ENCODE measurements at places on chromosomes 13 and 19.

- no peak for DNase-seq
Measured at GRCh38 chr13:113084094-113084942, 21.3 kb upstream of the F7 start.

- DNase-seq: peak; percentile 87
Measured at GRCh38 chr19:43519436-43520088, 7.4 kb downstream of the ETHE1 start.

DNA sequence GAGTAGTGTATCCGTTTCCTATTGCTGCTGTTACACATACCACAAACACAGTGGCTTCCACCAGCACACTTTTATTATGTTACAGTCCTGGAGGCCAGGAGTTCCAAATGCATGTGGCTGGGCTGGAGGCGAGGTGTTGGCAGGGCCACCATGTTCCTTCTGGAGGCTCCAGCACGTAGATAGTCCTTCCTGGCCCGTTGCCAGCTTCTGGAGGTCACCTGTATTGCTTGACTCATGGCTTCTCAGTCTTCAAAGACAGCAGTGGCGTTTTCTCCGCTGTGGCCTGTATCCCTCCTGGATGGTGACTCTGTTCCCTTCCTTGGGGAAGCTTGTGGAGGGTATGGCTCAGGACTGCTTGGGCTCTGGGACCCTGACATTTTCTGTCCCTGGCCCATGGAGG, 15.2 kb downstream of the ZNF473 start:
- DNase-seq: no peak

DNA sequence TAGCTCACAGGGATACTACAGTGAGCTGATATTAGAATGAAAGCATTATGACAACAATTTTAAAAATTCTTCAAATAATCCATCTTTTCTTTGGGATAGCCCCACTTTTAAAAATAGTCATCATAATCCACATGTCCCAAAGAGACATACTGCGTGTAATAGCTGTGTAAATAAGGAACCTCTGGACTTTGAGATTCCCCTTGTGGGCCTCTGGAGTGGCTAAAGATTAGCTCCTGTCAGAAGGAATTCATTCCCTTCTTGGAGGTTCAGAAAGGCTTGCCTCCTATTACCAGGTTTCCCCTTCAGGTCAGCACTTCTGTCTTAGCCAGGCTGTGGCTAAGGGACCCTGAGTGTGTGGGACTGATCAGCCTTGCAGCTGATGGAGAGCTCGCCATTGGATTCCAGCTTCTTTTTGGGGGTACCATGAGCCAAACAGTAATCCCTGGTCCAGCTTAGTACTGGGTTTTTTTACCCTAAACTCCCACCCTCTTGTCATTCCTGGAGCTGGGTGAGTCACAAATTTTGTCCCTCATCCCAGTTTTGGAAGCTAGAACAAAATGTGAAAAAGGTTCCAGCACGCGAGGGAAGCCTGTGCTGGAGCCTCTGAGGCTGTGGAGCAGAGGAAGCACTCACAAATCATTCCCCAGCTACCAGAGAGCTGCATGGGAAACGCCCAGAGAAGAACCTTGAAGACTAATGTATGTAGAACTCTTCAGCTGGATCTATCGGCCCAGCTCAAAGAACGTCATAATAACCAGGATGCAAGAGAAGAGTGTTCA, 96.7 kb downstream of the RNASEH2B start:
- DNase-seq: no peak

DNA sequence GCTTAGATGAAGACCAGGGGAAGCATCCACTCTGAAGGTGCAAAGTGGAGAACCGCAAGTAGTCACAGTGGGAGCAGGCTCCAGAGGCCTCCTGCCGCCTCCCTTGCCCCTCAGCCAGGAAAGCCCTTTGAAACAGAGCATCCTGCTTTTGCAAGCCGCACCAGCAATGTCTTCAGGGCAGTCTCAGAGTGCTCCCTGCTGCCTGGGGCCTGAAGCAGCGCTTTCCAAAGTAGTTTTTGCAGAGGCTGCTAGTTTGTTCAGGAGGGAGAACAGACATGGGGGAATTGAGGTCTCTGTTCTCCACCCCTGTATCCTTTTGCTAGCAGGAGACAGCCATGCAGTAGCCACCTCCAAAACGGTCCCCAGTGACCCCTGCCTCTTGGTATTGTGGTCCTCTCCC, 15.8 kb upstream of the POP4 start:
- no peak for DNase-seq

DNA sequence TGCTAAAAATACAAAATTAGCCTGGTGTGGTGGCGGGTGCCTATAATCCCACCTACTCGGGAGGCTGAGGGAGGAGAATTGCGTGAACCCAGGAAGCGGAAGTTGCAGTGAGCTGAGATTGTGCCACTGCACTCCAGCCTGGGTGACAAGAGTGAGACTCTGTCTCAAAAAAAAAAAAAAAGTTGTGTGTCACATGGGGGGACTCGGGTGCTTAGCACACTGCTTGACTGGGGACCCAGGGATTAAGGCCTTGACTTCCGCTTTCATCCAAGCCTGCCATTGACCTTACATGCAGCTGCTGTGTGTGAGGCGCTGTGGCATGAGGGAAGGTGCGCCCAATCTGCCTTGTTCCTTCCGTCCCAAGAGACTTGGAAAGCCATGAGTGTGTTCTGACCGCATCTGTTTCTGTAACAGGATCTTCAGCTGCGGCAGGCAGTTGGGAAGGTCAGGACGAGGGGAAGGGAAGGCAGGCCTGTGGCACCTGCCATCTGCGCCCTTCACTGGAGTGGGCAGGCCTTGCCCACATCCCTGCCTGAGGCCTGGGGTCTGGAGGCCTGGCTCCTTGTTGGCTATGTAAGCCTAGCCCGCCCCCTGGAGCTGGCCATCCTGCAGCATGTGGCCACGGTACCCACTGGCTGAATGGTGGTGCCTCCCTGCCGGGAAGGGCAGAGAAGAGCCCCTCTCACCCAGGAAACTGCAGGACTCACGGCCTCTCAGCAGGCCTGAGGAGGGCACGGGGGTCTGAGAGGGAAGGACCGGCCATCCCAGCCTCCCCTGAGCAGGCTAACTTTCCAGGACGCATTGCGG, 23.0 kb downstream of the PPP1R37 start:
- no peak for DNase-seq

GRCh38 chr19:55379174-55379573, 2.5 kb downstream of the TMEM190 start:
- DNase-seq: no peak

DNA sequence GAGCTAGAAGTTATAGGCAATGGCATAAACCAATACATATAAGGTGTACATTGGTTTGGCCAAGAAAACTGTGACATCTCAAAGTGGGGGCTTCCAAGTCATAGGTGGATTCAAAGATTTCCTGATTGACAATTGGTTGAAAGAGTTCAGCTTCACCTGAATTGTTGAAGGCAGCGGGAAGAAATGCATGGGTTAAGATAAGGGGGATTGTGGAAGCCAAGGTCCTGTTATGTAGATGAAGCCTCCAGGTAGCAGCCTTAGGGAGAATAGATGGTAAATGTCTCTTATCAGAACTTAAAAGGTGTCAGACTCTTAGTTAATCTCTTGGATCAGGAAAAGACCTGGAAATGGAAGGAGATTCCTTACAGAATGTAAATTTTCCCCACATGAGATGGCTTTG, 26.0 kb downstream of the ATP8A2 start:
- no peak for DNase-seq

DNA sequence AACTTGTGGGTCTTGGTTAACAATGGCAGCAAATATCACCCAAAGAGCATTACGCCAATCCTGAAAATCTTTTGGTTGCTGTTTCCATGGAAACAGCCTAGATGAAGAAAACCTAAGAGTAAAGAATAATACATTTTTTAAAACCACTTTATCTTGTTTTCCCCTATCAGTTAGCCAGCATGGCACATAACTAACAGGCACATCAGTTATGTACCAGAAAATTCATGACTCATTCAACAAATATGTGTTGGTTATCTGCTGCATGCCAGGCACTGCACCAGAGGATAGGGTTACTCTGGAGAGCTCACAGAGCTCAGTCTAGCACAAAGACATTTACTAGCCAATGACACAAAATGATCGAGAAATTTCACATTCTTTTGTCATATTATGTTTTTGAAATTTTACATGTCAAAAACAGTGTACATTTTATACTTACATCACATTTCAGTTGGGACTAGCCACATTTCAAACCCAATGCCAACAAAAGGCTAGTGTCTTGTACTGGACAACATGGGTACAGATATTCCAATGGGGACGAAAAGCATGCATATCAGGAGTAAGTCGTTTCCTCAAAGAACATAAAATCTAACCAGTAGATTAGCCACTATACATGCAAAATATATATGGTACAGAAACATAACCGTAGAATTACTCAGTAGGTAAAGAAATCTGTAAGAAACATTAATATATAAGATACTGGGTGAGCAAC, 20.3 kb downstream of the LNX2 start:
- DNase-seq: no peak

DNA sequence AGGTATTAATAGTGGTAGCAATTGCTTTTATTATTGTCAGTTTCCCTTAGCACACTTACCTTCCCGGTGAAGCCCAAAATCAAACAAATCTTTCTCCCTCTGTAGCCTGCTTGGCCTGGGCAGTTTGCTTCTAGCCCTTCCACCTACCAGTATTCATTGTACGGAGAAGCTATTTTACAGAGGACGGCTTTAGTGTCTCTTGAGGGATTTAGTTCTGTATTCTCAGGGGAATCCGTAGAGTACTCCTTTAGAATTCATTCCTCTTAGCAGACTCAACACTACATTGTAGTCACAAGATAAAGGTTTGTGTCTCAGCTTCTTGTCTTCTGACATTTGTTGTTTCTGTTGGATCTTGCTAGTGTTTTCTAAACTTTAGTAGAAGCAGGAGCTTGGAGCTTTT, 24.1 kb upstream of the WTIP start:
- no peak for DNase-seq

- no peak for DNase-seq
Measured at GRCh38 chr19:38182536-38183210, 41.3 kb downstream of the DPF1 start.

GRCh38 chr13:28409648-28410047, 85.3 kb downstream of the FLT1 start:
- DNase-seq: no peak

DNA sequence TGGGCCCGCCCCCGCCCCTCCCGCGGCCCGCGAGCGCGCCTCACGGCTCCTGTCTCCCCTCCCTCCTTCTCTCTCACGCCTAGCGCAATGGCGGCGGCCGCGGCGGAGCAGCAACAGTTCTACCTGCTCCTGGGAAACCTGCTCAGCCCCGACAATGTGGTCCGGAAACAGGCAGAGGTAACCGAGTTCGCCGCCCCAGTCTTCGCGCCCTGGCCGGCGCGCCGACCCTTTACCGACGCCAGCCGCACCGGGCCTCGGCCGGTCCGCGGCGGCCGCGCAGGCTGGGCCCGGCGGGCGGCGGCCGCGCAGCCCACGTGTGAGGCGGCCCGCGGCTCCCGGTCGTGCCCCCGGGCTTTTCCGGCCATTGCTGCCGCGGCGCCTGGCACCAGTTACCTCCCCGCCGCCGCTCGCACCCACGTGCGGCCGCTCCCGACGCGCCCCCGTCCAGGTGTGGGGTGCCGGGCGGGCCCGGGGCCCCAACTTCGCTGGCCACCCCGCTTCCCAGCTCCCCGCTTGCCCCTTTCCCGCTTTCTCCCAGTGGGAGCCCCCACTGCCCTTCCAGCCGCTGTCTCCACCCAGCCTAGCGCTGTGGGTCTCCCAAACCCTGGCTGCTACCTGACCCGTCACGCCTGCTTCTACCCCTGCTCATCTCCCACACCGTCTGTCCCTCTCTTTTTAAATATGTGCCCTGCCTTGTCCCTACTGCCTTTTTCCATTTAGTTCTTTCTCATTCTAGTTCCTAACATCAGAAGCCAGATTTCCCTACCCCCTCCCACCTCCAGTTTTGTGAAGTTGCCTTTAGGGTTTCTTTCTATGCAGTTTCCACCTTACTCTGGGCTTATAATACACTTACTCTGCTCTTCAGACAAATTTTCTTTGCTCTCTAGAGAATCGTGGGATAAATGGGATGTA, 23.4 kb downstream of the IPO5 start:
- peak; percentile 30 for DNase-seq

GRCh38 chr19:37506387-37507166, at the start of gene ZNF793:
Gene ZNF793, plus strand, starts transcription at chr19:37506939. Its CDS starts 16,501 bp downstream, at chr19:37523440.
- DNase-seq: peak; percentile 92

- peak; percentile 83 for DNase-seq
Measured at GRCh38 chr13:110914331-110915056, 375 bp downstream of the ANKRD10 start.

DNA sequence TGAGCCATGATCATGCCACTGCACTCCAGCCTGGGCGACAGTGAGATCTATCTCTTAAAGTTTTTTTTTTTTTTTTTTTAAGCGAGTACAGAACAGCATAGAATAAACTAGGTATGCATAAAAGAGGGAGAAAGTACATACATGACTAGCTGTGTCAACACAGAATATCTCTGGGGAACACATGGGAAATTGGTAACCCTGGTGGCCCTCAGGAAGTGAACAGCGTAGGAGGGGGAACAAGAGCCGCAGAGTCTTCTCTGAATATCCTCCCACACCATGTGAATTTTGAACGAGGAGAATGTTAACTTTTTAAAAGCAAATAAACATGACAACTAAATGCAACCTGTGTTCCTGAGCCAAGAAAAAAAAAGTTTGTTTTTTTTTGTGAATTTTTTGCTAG, 15.2 kb downstream of the PHLDB3 start:
- DNase-seq: no peak

GRCh38 chr13:33252135-33252534, 33.4 kb downstream of the STARD13 start:
- DNase-seq: no peak

DNA sequence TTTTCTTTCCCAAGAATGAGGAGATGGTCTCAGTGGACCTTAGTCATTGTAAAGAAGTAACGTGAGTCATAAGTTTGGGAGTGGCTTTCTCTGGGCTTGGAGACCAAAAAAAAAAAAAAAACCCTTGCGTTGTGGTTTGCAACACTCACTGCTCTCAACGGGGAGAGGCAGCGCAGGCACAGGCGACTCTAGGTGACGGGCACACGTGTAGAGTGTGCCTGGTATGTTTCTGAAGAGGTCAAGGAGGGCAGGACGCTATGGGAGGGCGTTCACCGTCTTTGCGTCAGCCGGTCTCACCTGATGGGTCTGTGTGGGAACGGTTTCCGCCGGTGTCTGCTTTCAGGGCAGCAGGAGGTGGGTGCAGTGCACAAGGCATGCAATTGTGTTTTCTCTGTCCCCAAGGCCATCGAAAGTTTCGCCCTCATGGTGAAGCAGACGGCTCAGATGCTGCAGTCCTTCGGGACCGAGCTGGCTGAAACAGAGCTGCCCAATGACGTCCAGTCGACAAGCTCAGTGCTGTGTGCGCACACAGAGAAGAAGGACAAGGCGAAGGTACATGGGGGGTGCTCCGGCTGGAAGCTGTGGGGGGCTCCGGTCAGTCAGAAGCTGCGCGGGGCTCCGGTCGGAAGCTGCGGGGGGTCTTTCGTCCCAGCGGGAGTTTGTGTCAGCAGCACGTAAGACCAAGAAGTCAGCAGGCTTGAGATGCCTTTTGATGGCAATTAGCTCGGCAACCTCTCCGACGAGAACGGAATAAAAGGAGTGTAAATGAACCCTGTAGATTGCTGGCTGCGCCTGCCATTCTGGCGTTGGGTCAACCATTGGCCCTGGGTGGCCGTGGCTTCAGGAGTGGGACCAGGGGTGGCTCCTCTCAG, 40.8 kb upstream of the F7 start:
- DNase-seq: no peak
